SK-N-SH (cell line): ENCODE measurements at places on chromosomes 4 and X.

DNA sequence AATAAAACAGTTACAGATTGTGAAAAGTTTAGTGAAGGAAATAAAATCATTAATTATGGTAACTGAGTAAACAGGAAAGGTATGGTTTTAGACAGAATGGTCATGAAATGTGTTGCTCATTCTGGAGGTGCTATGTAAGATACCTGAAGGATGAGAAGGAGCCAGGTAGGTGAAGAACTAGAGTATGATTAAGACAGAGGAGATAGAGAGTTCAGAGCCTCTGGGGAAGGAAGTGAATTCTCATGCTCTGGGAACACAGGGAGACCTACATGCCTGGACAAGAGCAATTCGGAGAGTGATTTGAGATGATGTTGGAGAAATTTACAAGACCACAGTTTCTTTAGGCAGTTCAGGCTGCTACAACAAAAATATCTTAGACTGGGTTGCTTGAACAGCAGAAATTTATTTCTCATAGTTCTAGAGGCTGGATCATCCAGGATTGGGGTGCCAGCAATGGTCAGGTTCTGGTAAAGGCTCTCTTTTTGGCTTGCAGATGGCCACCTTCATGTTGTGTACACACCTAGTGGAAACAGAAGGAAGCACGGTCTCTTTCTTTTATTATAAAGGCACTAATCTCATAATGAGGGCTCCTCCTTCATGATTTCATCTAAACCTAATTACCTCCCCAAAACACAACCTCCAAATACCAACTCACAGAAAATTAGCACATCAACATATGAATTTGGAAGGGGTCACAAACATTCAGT lies 1416.1 kb downstream of the PCDH7 start:
- H3K36me3 ChIP-seq: no peaks in the 10 kb centered on the region
- H3K27me3 ChIP-seq: no peaks in the 10 kb centered on the region
- DNase-seq: no peak
- H3K4me1 ChIP-seq: no peaks in the 10 kb centered on the region

DNA sequence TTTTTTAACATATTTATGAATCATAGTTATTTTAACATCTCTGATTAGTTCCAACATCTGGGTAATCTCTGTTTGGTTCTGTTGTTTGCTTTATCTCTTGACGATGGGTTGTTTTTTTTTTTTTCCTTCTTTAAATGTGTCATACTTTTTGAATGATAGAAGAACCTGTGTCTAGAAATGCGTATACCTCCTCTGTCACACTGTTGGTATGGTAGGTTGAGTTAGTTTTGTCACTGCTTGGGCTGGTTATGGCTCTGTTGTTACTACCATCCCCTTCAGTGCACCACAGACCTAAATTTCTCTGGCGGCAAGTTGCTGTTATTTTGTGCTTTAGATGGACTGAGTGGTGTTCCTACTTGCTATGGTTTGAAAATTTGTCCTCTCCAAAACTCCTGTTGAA lies 16.8 kb downstream of the STIM2 start:
- no peak overlapping the region for H3K27ac ChIP-seq
- H3K36me3 ChIP-seq: no peaks in the 10 kb centered on the region
- H3K4me3 ChIP-seq: no peak overlapping the region

DNA sequence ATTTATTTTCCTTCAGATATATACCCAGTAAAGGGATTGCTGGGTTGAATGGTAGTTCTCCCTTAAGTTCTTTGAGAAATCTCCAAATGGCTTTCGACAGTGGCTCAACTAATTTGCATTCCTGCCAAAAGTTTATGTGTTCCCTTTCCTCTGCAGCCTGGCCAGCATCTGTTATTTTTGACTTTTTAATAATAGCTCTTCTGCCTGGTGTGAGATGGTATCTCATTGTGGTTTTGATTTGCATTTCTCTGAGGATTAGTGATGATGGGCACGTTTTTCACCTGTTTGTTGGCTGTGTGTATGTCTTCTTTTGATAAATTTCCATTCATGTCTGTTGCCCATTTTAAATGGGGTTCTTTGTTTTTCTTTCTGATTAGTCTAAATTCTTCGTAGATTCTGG lies 375.2 kb downstream of the UBE2NL start:
- no peaks in the 10 kb centered on the region for H3K27me3 ChIP-seq
- no peak for DNase-seq
- no peak overlapping the region for H3K27ac ChIP-seq
- H3K4me3 ChIP-seq: no peak overlapping the region
- no peaks in the 10 kb centered on the region for H3K4me1 ChIP-seq

DNA sequence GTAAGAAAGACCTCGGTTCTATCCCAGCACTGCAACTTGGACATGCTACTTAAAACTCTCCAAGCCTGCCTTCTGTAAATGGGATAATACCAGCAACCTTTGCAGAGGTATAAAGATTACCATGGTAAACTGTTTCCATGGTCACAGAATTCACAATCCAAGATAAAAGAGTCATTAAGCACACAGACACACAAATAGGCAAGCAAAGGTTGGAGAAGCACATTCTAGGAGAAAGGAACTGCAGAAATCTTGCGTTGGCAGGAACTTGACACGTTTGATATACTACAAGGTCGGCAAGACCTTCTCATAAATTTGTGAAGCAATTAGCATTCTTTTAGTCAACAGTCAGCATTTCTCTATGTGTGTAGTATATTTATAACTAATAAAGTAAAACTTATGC lies 12.3 kb upstream of the CHRNA9 start:
- DNase-seq: no peak
- no peaks in the 10 kb centered on the region for H3K36me3 ChIP-seq
- no peak overlapping the region for H3K27ac ChIP-seq
- no peaks in the 10 kb centered on the region for H3K27me3 ChIP-seq
- no peak overlapping the region for H3K4me3 ChIP-seq

- no peak for DNase-seq
- peaks cover 71% of the 10 kb centered on the region for H3K27me3 ChIP-seq
- H3K36me3 ChIP-seq: no peaks in the 10 kb centered on the region
- no peak overlapping the region for H3K4me3 ChIP-seq
- H3K4me1 ChIP-seq: peaks cover 7% of the 10 kb centered on the region; the same call in 1 of the 2 replicates
- no peak overlapping the region for H3K27ac ChIP-seq
These were observed 87.5 kb upstream of the NKX1-1 start for GRCh38 chr4:1493540-1494287.

DNA sequence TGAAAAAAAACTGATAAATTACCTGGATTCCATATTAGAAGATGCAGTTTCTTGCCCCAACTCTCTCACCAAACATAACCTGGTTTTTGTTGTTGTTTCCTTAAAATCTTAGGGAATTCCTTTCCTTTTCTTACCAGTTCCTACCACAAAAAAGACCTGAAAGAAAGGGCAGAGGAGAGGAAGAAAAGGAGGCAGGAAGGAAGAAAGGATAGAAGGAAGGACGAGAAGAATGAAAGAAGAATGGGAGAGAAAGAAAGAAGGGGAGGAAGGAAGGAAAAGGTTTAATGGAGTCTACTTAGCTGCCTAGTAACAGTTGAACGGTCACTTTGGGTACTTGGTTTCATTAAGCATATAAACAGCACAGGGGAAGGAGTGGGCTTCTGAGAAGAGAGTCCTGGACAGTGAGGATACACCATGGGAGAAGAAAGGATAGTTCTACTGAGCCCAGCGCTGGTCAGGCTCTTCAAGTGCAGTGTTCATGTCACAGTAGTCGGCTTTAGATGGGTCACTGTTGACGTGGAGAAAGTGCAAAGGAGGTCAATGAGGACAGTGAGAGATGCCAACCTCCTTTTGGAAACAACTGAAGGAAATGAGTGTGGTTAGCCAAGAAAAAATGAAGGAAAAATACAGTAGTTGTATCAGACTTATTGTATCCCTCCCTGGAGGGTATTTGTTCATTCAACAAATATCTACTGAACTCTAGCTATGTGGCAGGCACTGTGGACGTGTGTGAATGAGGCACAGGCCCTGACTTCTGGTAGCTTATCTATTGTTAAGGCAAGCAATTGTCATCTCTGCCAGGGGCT lies 1.1 kb upstream of the CHIC2 start:
- peaks cover 19% of the 10 kb centered on the region for H3K4me1 ChIP-seq
- peak overlapping the region; percentile 95 for H3K4me3 ChIP-seq
- peak overlapping the region; percentile 93 for H3K27ac ChIP-seq
- no peak for DNase-seq
- H3K36me3 ChIP-seq: peaks cover 8% of the 10 kb centered on the region
- no peaks in the 10 kb centered on the region for H3K27me3 ChIP-seq

- no peak for DNase-seq
- H3K27ac ChIP-seq: peak overlapping the region; percentile 95
- H3K36me3 ChIP-seq: no peaks in the 10 kb centered on the region
- peaks cover 36% of the 10 kb centered on the region; the same call in 1 of the 2 replicates for H3K4me1 ChIP-seq
- H3K4me3 ChIP-seq: no peak overlapping the region
These were observed 88.3 kb downstream of the BCOR start for GRCh38 chrX:40009462-40009851.

- no peak overlapping the region for H3K27ac ChIP-seq
- H3K4me1 ChIP-seq: no peaks in the 10 kb centered on the region
- no peak overlapping the region for H3K4me3 ChIP-seq
- no peak for DNase-seq
- H3K36me3 ChIP-seq: no peaks in the 10 kb centered on the region
These were observed 88.3 kb upstream of the GRID2 start for GRCh38 chr4:92215476-92215875.

DNA sequence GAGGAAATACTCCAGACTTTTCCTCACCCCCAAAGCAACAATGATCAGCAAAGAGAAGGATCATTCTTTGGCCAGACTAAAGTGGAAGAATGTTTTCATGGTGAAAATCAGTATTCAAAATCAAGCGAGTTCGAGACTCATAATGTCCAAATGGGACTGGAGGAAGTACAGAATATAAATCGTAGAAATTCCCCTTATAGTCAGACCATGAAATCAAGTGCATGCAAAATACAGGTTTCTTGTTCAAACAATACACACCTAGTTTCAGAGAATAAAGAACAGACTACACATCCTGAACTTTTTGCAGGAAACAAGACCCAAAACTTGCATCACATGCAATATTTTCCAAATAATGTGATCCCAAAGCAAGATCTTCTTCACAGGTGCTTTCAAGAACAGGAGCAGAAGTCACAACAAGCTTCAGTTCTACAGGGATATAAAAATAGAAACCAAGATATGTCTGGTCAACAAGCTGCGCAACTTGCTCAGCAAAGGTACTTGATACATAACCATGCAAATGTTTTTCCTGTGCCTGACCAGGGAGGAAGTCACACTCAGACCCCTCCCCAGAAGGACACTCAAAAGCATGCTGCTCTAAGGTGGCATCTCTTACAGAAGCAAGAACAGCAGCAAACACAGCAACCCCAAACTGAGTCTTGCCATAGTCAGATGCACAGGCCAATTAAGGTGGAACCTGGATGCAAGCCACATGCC lies 89.7 kb downstream of the TET2 start:
- H3K4me3 ChIP-seq: no peak overlapping the region
- DNase-seq: no peak
- peaks cover 43% of the 10 kb centered on the region for H3K36me3 ChIP-seq
- no peaks in the 10 kb centered on the region for H3K4me1 ChIP-seq
- H3K27ac ChIP-seq: no peak overlapping the region; the same call in 1 of the 2 replicates

DNA sequence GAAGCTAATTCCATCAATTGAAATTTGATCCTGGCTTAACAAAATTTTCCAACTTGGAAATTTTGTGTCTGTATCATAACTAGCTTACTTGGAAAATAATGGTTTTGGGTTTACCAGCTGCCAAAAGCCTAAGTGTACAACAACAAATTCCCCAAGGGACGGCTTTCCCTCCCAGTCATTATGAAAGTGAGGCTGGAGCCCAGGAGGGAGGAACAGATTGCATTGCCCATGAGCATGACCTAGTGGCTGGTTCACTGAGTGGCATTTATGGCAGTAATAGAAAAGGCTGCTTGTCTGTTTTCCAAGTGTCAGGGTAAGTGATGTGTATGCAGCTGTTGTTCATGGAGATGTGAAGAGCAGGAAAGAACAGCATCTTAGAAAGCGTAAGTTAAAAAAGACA lies 70.8 kb upstream of the HHIP start:
- no peaks in the 10 kb centered on the region for H3K27me3 ChIP-seq
- H3K27ac ChIP-seq: no peak overlapping the region
- no peaks in the 10 kb centered on the region for H3K36me3 ChIP-seq

DNA sequence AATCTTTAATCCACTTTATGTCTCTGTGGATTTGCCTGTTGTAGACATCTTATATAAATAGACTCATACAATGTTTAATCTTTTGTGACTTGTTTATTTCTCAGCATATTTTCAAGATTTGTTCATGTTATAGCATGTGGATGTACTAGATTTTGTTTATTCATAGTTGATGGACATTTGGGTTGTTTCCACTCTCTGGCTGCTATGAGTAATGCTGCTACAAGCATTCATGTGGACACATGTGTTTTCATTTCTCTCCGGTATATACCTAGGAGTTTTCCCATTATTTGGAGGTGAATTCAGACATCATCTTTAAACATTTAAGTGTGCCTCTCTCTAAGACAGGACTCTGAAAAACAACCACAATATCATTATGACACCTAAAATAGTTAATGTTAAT lies 2.3 kb downstream of the IKBKG start:
- H3K4me3 ChIP-seq: no peak overlapping the region
- H3K27me3 ChIP-seq: peaks cover 17% of the 10 kb centered on the region

GRCh38 chr4:52142816-52143215 lies 91.7 kb downstream of the SPATA18 start:
- H3K4me3 ChIP-seq: no peak overlapping the region
- DNase-seq: no peak
- H3K27me3 ChIP-seq: no peaks in the 10 kb centered on the region
- no peak overlapping the region for H3K27ac ChIP-seq
- H3K36me3 ChIP-seq: no peaks in the 10 kb centered on the region
- H3K4me1 ChIP-seq: no peaks in the 10 kb centered on the region

GRCh38 chr4:152054731-152055130 lies 293.9 kb upstream of the GATB start:
- no peaks in the 10 kb centered on the region for H3K4me1 ChIP-seq
- no peaks in the 10 kb centered on the region for H3K36me3 ChIP-seq
- H3K27me3 ChIP-seq: no peaks in the 10 kb centered on the region
- no peak overlapping the region for H3K4me3 ChIP-seq

DNA sequence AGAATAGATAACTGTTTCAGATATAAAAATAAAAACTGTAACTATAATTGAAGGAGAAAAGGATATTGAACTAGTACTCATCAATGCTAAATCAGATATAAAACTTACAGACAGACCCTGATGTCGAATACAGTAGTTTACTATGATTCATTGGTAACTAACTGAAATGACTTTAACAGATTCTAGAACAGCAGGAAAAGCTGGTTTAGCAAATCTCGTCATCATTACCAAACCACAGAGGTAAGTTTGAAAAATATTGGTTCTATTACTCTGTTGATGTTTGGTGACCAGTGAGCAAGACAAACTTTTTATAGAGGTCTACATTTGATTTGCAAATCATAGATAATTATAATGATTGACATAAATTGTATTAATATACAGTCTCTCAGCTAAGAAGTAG lies 551.4 kb upstream of the ADGRL3 start:
- no peaks in the 10 kb centered on the region for H3K27me3 ChIP-seq
- H3K4me1 ChIP-seq: no peaks in the 10 kb centered on the region
- no peak overlapping the region for H3K27ac ChIP-seq
- no peak for DNase-seq

- peak within 1 kb of the TSS; percentile 48 for H3K4me3 ChIP-seq
- no peak within 1 kb of the TSS for H3K27ac ChIP-seq
- H3K27me3 ChIP-seq: peaks cover 13% of the 10 kb centered on the region
- H3K4me1 ChIP-seq: no peaks in the 10 kb centered on the region
- H3K36me3 ChIP-seq: no peaks in the 10 kb centered on the region
These were observed at the start of gene SYN1 for GRCh38 chrX:47619486-47620302. TSS of gene SYN1 (minus strand) at chrX:47619857. CDS start at chrX:47619728, 129 bp downstream.

- no peak for DNase-seq
- no peak overlapping the region for H3K27ac ChIP-seq
- no peak overlapping the region for H3K4me3 ChIP-seq
- no peaks in the 10 kb centered on the region for H3K36me3 ChIP-seq
These were observed 878.3 kb downstream of the FSTL5 start for GRCh38 chr4:161285461-161285860.

- DNase-seq: no peak
- H3K27ac ChIP-seq: no peak overlapping the region
- no peaks in the 10 kb centered on the region for H3K27me3 ChIP-seq
These were observed 343.7 kb downstream of the PDHA2 start for GRCh38 chr4:96183611-96184010.
